Stimulated activated CD8-positive, alpha-beta memory T cell treated with anti-CD3 and anti-CD28 coated beads, Interleukin-4, amount 100 ng/mL, for 1 hour (primary cell): ENCODE measurements at places on chromosomes 5 and 9.

GRCh38 chr9:112815868-112816267 lies 65.3 kb downstream of the SNX30 start:
- no peak for DNase-seq

DNA sequence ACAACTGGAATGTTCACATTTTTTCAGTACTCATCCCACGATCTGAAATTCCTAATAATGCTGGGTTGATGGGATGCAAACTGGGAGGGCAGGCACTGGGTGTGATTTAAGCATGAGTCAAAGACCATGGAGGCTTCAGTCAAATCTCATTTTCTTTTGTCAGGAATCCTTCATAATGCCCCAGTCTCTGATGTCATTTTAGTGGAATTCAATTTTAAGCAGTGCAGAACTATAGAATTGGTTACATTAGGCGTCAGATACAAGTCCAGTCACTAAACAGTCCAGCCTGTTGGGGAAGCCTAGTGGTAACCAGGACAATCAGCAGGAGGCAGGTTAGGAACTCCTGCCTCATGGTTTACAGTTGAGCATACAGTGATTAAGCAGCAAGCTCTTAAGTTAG lies 41.0 kb upstream of the TMEM215 start:
- no peak for DNase-seq

GRCh38 chr5:55173687-55174230 lies 782 bp upstream of the CDC20B start:
- DNase-seq = no peak

GRCh38 chr9:88753691-88754367 lies 218.9 kb downstream of the NXNL2 start:
- no peak for DNase-seq

DNA sequence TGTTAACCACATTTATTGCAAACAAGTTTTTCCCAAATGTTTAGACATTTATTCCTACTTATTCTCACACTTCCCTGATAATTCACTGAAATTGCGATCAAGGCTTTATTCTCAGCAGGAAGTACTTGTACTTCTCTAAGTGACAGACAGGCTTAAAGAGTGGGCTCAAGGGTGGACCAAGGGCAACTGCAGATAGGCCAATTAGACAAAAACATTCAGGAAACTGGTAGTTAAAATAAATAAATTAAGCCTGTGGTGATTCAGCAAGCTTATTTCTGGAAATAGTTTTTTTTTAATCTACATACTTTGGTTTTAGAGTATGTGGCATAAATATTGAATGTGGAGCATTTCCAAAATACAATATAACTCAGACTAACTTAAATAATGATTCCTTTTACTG lies 136.1 kb downstream of the UGCG start:
- no peak for DNase-seq

DNA sequence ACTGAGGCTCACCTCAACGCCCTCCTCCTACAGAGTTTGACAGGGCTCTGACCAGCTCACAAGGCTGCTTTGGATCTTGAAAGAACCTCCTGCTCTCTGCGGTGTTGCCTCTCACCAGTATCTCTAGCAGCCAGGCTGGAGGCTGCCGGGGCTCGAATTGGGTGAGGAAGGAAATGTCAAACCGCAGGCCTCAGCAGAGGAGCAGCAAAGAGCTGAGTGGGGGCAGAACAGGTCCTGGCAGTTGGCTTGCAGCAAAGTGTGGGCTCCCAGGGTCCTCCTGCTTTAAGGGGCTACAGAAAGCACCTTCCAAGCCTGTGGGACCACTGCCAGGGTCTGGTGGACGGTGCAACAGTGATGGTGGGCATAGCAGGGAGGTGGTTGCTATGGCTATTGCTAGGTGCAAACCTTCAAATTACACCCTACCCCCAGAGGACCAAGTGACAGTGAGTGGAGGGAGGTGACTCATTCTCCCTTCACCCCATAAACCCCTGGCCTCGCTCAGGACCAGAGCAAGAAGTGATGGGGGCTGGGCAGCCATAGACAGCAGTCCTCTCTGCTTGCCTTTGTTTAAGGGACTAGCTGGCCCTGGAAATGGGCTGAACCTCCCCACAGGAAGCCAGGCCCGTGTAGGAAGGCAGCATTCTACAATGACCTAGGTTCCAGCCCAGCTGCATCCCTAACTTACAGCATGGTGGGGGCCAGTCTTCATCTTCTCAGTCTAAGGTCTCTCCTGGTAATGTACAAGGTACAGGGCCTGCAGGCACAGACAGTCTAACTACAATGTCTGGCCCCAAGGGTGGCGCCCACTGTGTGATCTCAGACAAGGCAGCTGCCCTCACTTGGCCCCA lies 18.7 kb downstream of the LCP2 start:
- peak; percentile 61 for DNase-seq

GRCh38 chr9:6214434-6214833 lies 1.2 kb upstream of the IL33 start:
- DNase-seq = no peak
